Occipital lobe (tissue), 3 donors: ENCODE measurements at places on chromosomes 13 and 19.
A peak's percentile ranks its signal among the peaks of the same experiment; 100 is the strongest.

GRCh38 chr13:110702089-110702488 lies 3.8 kb downstream of the CARS2 start:
- no peak for DNase-seq

DNA sequence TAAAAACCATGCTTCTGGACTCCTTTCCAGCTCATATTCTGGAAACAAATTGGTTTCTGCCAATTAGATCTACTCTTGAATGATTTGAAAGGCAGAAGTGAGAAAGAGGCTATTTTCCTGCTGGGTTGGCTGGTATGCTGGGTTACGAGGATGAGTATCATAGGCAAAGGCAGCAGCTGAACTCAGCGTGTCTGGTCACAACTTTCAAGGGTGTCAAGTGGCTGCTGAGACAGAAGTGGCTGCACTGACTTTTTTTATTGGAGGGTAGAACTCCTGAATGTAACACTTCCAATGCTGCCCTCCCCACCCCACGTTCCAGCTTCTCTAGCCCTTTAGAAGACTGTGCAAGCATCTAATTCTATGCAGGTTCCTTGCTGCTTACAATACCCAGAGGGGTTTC lies 8.3 kb upstream of the DZIP1 start:
- no peak for DNase-seq

DNA sequence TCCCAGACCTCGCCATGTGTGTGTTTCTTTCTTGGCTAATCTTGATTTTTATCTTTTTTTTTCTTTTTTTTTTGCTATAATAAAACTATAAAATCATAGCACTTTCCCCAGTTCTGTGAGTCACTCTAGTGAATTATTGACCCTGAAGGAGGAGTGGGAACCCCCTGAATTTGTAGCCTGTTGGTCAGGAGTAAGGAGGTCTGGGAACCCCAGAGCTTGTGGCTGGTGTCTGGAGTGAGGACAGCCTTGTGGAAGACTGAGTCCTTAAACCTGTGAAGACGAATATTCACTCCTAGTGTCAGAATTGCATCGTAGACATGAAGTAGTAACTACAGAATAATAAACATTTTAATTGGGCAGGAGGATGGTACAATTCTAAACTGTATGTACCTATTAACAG lies 7.4 kb downstream of the EID2B start:
- no peak for DNase-seq

- DNase-seq, result no peak
These were observed 1.4 kb downstream of the ZNF222 start for GRCh38 chr19:44026622-44027021.

DNA sequence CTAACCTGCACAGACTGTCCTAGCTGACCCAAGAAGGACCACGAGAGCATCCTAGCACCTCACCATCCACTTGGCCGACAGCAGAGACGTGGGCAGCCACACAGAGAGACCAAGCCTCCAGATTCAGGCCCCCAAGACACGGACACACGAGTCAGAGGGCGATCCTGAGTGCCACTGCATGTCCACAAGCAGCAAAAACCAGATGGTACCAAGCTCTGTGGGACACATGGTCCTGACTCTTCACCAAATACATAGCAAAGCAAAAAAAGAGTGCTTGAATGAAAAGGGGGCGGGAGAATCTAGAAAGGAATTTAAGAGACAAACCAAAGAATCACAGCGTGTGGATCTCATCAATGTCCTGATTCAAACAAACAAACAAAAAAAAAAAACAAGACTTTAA lies 45.2 kb downstream of the MLLT1 start:
- DNase-seq, result no peak

DNA sequence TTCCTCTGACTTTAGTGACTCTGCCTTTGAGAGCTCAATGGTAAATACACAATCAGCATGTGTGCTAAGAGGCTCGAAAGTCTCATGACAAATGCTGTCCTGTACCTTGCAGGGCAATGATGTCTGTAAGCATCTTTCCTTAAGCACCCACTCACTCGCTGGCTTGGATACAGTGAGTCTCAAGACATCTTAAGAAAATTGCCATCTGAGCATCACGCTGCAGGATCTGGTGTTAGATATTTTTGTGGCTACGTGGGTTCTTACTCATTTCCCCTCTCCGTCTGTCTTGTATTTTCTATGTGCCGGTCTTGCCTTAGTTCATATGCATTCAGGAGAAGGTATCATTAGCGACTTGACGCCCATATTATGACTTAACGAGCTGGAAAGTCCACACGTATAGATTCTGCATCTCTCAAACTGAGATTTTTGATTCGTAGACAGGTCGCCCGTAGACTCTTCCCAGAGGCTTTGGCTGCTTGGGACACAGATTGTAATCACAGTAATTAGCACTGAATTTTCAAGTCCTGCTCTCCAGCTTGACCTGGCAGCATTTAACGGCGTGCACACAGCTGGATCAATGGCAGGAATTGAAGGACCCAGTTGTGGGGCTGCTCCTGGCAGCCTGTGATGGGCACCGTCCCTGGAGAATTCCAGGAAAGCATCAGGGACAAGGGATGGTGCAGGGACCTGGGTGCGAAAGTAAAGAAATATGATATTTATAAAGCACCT lies 231.2 kb downstream of the ZIC5 start:
- DNase-seq, result no peak

- DNase-seq, result no peak
These were observed 144.2 kb upstream of the ZNF91 start for GRCh38 chr19:23539499-23539898.

- DNase-seq, result no peak
These were observed 9.3 kb upstream of the NALCN start for GRCh38 chr13:101425623-101426022.

GRCh38 chr13:104043184-104043583 lies 977.0 kb upstream of the SLC10A2 start:
- no peak for DNase-seq

DNA sequence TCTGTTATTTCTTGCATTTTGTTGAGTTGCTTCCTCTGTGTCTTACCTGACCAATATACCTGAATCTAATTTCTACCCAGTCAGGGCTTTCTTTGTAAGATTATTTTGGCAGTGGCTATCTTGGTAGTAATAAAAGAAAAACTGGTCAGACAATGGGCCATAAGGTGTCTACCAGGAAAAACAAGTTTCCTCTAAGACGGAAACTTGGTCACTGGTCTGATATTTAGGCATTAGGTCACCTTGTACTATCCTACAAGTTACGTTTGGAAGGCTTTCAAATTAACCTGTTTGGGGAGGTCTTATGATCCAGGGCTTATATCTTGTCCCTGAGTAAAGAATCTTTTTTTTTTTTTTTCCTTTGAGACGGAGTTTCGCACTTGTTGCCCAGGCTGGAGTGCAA lies 9.2 kb downstream of the ZNF823 start:
- DNase-seq, result no peak

DNA sequence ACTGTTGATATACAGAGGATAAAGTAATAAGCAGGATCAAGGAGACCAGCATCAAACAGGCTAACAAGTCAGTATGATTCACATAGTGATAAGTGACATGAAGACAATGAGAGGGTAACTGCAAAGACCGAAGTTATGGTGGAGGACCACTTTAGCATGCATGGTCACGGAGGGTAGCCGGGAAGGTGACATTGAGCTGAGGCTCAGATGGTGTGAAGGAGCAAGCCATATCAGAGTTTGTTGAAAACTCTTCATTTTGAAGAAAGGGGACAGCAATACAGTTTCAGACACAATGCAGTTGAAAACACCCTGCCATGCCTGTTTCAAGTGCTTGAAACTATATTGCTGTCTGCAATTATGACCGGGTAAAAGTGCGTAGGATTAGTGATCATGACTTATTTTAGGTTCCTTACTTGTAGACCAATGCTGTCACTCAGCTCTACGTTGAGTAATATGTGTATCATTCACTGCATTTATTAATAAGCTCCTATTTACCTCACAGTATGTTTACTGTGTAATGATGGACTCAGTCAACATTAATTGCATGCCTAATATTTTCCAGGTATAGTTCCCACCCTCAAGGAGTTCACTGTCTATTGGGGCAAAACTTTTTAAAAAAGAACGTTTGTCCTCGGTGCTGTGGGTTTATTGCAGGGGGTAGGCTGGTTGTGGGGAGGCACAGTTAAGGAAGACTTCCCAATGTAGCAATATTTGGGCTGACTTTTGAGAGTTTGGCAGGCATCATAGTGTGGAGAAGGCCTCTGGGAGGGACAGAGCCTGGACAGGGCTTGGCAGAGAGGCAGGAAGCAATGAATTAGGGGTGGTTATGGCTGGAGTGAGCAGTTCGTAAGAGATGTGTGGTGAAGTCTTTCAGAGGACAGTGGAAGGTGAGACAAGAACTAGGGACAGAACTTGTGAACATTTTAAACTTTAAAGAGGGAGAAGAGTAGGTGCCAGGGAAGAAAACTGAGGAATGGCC lies 3.2 kb downstream of the UBAC2 start:
- DNase-seq, result no peak

DNA sequence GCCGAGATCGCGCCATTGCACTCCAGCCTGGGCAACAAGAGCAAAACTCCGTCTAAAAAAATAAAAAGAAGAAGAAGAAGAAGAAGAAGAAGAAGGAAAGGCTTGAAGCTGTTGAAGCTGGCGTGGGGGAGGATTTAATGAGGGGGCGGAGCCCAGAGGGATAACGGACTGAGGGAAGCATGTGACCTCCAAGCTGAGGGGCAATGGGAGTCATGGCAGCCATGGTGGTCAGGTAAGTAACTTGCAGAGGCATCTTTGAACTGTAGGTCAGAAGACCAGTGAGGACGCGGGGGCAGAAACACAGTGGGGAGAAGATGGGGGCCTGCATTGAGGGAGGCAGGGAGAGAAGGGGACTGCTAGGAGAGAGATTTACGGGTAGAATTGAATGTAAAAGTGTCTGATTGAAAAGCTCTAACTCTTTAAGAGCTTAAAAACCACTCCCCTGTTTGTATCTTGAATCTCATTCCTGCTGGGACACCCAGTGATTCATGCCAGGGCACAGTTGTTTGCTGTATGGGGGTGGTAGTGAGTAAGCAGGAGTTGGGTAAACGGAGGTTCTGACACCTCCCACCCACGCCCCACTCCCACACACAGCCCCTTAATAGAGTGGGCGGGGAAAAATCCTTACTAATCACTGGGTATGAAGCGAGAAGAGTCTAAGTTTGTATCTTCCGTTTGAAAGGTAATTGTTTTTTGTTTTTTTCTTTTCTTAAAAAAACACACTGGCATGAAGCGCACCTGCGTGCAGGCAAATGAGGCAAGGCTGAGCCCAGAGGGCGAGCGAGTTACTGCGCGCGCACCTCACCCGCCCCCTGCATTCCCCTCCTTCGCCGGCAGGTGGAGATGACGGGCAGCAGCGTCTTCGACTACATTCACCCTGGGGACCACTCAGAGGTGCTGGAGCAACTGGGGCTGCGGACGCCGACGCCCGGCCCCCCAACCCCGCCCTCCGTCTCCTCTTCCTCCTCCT lies 13.0 kb downstream of the TMEM160 start:
- peak; percentile 81 for DNase-seq
